ENCODE measurements at places on chromosomes 5 and 9. TPM values are rescaled to one million over a fixed set of nuclear protein-coding genes. Genes with fewer than 3 reads are reported as not detected.

GRCh38 chr5:93359960-93360305 lies 221.1 kb downstream of the NR2F1-AS1 start:
- no peaks in the 10 kb centered on the region for H3K27me3 ChIP-seq
- peak overlapping the region; percentile 38 for H3K27ac ChIP-seq
- H3K36me3 ChIP-seq = no peaks in the 10 kb centered on the region

DNA sequence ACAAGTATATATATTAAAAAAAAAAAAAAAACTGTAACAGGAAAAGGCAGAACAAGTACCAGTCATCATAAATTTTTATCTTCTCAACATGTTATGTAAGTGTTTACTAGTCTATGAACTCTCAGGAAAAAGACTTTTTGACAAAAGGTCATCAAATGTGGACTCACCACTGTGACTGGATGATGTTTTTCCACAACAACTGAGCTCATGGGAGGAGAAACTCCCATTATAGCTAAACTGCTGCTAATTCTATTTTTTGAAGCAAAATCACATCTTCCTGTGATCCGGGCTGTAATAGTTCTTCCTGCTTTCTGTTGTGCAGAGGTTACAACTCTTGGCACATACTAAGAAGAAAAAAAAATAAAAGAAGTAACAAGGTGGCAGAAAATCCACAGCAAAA lies 39.6 kb downstream of the POC5 start:
- H3K4me3 ChIP-seq = no peak overlapping the region
- DNase-seq = no peak
- no peaks in the 10 kb centered on the region for H3K27me3 ChIP-seq

The SHISAL2B gene
- not detected for total RNA-seq

The NXNL2 gene
- total RNA-seq = 0.29 TPM

- no peak for DNase-seq
- H3K27me3 ChIP-seq = no peaks in the 10 kb centered on the region
- no peaks in the 10 kb centered on the region for H3K36me3 ChIP-seq
- no peak overlapping the region for H3K27ac ChIP-seq
- no peaks in the 10 kb centered on the region for H3K4me1 ChIP-seq
Observed at GRCh38 chr9:116504893-116505480, 182.1 kb upstream of the TRIM32 start.
